ENCODE measurements at places on chromosomes 12 and 14.

DNA sequence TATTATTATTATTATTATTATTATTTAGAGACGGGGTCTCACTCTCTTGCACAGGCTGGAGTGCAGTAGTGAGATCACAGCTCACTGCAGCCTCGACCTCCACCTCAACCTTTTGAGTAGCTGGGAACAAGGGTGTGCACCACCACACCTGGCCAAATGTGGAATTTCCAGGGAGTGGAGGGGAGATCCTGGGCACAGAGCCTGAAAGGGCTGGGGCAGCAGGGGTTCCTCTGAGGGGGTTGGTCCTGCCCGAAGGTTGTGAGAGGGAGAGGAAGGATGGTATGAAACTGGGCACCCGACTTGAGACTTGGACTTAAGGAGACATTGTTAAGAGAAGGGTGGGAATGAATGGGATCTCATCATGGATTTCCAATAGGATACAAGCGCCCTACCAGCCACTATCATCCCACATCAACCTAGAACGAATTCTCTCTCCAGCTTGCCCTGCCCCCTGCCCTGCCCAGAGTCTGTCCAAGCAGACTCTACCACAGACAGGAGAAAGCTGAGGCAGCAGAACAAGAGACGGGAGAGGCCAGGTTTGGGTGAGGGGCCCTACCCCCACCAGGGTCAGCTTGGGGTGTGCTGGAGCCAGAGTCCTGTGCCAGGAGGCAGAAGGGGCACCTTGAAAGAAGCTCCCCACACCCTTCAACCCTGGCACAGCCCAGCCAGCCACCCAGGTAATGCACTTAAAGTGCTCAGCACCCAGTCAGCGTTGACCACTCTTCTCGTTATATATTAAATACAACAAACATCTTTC, 2.4 kb upstream of the DYNC1H1 start:
- DNase-seq = no peak

DNA sequence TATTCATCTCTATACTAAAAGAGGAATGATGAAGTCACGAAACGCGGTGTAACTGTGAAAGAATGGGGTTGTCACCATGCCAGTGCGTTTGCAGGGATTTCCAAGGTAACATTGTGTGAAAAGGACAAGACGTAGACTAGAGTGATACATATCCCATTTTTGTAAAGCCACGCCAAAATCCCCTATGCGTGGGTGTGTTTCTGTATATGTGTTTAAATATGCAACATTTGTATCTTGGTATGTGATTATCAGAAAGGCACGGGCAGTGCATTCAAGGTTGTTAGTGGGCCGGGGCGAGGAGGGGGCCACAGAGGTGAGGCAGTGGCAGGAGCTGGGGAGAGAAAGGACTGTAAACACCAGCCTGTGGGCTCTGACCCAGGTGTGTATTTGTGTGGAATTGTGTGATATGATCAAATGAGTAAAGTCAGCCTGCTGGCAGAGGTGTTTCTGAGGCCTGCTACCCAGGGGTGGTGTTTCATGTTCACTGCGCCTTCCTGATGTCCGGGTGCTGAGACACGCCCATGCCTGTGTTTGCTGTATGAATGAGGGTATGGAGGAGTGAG, 137.8 kb downstream of the ADGRD1 start:
- DNase-seq = no peak

- DNase-seq = peak; percentile 97
Measured at GRCh38 chr12:124720681-124721500, 142.8 kb downstream of the SCARB1 start.

GRCh38 chr12:84813780-84814663, 98.6 kb downstream of the SLC6A15 start:
- no peak for DNase-seq

DNA sequence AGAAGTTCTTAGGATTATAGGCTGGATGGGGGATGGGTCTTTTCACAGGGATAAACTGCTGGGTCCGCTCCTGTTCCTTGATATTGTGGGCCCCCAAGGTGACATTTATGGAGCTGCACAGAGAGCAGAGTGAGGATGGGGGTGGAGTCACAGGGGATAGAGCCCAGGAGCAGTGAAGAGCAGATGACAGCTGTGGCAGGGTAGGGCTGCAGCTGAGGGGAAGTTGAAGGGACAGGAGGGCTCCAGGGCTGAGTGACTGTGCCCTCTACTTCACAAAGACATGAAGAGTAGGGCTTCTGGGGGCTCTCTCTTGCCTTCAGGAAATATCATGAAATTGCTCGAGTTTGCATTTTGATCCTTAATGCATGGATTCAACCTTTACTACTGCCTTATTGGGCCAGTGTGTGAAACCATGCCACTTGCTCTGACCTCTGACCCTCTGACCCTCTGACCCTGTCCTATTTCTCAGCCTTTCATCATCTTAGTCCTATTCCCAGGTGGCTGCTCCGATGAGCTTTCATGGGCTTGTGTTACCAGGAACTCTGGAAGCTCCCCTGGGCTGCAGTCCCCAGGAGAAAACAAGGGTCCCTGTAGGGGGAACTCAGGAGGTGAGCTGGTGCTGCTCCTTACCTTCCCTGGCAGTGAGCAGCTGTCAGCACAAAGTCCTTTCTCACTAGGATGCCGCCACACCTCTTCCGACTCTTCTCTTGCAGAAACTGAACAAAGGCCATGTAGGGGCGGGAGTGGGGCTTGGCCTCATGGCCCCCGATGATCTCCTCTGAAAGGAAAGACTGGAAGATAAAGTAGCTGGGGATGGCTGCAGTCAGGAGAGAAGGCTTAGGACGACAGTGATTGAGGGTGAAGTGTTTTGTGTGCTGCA, 1.6 kb downstream of the GZMH start:
- DNase-seq = no peak

GRCh38 chr14:100223332-100224201, 15.4 kb upstream of the YY1 start:
- no peak for DNase-seq

DNA sequence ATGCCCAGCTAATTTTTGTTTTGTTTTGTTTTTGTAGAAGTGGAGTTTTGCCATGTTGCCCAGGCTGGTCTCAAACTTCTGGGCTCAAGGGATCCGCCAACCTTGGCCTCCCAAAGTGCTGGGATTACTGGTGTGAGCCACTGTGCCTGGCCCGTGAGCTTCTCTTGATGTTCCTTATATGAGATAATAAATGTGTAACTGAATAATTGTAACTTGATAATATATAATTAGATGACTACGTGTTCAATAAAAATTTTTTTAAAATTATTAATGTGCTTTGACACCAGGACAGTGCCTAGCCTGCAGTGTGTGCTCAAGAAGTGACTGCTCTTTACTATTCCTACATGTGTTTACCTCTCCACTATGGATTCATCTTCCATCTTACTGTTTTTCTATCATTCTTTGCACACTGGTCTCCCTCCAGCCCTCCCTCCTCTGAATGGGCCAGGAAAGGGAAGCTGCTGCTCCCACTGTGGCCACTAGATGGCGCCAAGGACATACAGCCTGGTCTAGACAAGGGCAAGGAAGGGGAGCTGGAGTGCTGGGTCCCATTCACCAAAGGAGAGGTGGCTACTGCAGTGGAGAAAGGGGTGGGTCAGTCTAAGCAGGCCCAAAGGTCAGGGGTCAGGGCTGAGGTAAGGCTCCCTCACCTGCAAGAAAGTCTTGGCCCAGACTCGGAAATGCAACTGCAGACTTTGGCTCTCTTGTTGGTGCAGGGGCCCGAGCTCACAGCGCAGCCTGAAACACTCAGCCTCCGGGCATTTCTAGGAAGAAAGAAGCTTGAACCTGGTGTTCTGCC, 14.7 kb upstream of the ZNF385A start:
- peak; percentile 77 for DNase-seq

GRCh38 chr12:2264651-2265232, 212.0 kb downstream of the CACNA1C start:
- no peak for DNase-seq

DNA sequence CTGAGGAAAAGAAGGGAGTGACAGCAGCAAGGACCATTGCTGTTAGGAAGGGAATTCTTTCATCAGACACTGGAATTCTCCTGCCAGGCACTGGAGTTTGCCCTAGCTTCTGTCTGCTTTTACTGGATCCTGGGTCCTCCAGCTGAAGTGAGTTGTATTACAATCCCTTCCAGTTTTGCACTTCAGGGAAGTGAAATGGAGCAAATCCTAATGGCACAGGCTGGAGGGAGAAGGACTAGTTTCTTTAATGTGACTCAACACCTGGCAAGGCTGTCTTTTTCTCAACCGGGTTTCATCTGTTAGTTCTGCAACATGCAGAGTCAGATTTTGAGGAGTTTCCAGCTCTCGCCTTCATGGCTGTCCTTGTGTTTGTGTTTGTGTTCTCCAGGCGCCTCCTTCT, 45.8 kb downstream of the ETV6 start:
- no peak for DNase-seq

DNA sequence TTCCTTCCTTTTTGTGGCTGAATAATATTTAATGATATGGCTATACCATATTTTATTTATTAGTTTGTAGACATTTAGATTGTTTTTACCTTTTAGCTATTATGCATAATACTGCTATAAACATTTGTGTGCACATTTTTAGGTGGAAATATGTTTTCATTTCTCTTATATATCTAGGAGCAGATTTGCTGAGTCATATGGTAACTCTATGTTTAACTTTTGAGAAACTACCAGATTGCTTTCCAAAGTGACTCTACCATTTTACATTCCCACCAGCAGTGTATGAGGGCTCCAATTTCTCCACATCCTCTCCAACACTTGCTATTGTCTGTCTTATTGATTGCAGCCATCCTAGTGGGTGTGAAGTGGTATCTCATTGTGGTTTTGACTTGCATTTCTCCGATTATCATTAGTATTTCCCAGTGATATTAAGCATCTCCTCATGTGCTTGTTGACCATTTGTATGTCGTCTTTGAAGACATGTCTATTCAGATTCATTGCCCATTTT, 160.2 kb downstream of the KICS2 start:
- DNase-seq = no peak

- DNase-seq = no peak
Measured at GRCh38 chr12:74871817-74872216, 334.2 kb downstream of the ATXN7L3B start.

GRCh38 chr14:57078054-57078453, 190.7 kb downstream of the EXOC5 start:
- no peak for DNase-seq

DNA sequence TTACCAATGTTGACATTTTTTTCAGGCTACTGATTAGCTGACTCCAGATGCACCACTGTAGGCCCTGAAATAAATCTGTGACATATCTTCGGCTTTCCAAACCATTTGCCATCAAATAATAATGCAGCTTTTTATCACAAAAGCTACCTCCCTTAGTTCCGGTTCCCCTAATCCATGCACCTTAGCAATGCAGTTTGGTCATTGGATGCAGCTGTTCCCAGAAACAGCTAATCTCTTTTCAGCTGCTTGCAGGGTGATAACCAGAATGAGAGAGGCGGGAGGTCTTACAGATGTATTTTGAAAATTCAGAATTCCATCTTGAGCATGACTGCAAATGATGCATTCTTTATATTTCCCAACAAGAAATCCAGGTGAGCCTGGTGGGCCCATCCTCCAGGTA, 646.2 kb downstream of the SOX5 start:
- no peak for DNase-seq

DNA sequence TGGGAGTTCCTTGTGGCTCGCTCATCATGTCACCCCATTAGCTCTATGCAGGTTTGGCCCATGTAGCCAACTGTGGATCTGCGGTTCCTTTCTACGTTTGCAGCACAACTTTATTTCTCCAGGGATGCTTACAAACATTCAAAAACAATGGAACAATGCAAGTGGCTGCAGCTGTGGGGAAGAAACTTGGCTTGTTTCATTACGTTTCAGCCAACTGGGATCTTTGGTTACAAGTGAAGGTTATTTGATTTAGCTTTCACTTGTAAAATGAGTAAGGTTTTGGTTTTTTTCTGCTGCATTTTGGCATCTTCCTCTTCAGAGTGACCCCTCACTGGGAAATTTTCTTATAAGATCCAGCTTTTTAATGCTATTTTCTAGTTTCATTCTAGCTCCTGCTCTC, 105.9 kb downstream of the PLXNC1 start:
- DNase-seq = no peak

- DNase-seq = no peak
Measured at GRCh38 chr12:2797721-2798418, 3.1 kb downstream of the FKBP4 start.

DNA sequence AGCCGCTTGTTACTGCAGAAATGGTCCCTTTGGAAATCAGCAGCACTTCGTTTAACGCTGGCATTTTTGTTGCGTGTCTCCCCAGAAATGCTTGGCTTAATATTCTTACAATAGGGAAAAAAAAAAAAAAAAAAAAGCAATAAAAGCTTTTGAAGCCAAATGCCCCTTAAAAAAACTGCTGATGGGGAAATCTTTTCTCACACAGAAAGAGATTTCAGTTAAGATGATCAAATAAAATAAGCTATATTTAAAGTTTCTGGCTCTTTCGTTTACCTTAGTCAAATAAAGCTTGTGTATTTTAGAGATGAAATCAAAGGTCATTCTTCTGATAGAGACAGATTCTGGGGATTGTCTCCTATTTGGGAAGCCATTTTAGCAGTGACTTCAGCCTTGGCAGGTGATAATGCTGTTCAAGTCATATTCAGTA, 52.4 kb upstream of the FRS2 start:
- no peak for DNase-seq

GRCh38 chr12:55842681-55843429, at the start of gene MMP19:
TSS of gene MMP19 (minus strand) at chr12:55842936. CDS start at chr12:55842830, 106 bp downstream.
- no peak for DNase-seq

Measured in NCI-H345 (cell line).